KBM-7 (cell line): ENCODE measurements at places on chromosomes 4 and X.

DNA sequence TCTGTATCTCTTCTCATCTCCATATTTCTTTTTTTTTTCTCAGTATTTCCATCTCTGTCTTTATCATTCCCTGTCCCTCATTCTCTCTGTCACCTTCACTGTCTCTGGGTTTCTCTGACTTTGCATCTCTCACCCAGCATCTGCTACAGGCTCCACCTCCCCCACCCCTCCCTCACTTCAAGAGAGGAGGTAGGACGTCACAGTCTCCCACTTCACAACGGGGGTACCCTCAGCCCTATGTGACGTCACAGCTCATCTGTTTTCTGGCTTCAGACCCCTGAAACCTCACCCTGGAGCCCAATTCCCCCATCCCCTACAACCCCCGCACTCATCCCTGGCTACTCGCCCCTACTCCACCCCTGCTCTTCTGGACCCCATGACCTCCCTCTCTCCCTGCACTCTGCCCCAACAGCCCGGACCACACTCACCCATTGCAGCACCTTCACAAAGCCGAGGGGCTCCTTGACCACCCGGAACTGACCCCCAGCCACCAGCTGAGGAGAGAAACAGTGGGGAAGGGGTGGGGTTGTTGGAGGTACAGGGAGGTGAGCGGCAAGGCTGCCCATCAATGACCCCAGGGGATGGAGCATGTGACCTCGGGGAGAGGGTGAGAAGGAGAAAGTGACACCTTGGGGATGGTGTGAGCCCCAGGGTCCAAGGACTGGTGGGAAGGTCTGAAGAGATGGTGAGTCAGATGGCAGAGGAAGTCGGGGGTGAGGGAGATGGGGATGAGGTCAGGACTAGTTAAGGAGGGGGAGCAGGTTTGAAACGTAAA, 1.3 kb downstream of the SYP start:
- no peak for DNase-seq

- DNase-seq = no peak
Observed at GRCh38 chrX:12580548-12580947, 210.7 kb upstream of the PRPS2 start.

- peak; percentile 67 for DNase-seq
Observed at GRCh38 chr4:88158489-88159228, at the start of gene ABCG2. Gene ABCG2 (minus strand): TSS chr4:88158639. CDS start chr4:88139995, 18,644 bp downstream.

DNA sequence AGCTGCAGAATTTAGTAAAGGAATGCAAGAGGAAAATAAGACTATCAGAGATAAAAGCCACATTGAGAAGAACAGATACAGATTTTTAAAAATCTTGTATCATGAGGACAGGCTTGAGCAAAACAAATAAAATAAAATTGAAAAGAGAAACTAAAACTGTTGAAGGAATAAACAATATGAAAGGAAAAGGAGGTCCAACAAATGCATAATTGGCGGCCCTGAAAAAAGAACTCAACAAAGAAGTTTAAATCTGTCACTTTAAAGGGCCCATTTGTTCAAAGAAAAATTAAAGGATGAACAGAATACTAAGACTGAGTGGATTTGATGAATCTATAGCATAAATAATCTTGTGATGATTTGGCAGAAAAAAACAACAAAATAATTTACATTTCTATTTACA, 36.5 kb downstream of the TMPRSS11B start:
- DNase-seq = no peak

GRCh38 chr4:85829276-85830051, 354.5 kb downstream of the ARHGAP24 start:
- DNase-seq = no peak

GRCh38 chr4:7206911-7207567, 14.7 kb downstream of the SORCS2 start:
- DNase-seq = no peak
